ENCODE measurements at places on chromosomes 2 and 18.

- no peak for DNase-seq
Observed at GRCh38 chr18:65498605-65499004, 252.2 kb upstream of the CDH7 start.

- DNase-seq = no peak
Observed at GRCh38 chr2:47003641-47004427, 88.2 kb upstream of the MCFD2 start.

- no peak for DNase-seq
Observed at GRCh38 chr18:62321201-62321600, 3.9 kb upstream of the TNFRSF11A start.

GRCh38 chr18:62523631-62524439, 1.0 kb downstream of the ZCCHC2 start:
- peak; percentile 64 for DNase-seq

GRCh38 chr2:135657806-135658582, 83.7 kb upstream of the UBXN4 start:
- peak; percentile 78 for DNase-seq

DNA sequence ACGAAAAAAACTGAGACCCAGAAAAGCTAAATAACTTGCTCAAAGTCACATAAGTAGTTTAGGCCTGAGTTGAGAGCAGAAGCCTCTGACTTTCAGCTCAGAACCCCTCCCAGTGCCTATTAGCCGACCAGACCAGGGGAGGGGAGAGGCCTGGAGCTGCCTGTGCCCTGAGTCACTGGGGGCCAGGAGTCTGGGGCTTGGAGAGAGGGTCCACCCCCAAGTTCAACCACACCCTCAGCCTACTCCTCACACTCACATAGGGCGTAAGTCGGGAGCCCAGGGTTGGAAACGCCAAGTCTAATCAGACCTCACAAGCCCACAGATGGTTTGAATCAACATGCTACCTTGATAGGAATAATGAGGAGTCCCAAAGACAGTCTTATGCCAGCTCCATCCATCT, 12.6 kb upstream of the PKDCC start:
- no peak for DNase-seq

DNA sequence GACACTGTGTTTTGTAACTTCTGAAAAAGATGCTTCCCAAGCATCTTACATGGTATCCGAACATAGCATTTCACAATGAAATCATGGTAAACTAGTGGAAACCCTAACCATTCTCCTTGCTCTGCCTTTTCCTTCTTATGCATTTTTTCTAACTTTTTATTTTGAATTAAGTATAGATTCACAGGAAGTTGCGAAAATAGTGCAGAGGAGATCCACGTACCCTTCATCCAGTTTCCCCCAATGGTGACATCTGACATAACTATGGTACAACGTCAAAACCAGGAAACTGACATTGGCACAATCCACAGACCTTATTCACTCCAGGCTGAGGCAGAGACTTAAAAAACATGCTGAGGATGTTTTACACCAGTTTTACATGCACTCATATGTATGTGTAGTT, 38.3 kb downstream of the AAK1 start:
- no peak for DNase-seq

DNA sequence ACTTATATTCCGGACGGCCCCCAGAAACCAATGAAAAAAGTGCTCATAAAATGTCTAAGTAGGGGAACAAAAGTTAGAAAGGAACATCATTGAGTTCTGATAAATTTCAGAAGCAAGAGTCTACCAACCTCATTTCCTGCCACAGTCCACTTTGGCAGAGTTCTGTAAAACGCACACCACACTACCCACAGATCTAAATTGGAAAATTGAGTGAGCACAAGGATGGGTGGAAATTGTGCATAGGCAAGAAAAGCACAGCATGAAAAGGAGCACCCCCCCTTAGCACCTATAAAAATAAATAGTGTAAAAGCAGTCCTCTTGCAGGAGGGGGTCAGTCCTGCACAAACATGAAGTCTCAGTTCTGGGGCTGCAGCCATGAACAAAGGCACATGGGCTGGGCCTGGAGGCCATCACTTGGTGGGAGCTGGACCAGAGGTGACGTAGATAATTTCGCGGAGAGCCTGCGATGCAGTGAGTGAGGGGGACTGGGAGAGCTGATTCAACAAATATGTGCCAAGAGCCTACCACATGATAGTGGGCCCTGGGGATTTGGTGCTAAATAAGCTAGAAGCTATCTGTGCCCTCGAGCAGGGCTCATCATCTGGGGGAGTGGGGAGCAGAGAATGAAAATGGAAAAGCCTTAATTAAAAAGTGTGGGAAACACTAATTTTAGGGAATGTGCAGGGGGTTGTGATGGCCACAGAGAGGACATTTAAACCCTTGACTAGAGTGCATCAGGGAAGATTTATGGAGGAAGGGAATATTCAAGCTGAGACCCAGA, 48.9 kb upstream of the SPP2 start:
- DNase-seq = peak; percentile 27

DNA sequence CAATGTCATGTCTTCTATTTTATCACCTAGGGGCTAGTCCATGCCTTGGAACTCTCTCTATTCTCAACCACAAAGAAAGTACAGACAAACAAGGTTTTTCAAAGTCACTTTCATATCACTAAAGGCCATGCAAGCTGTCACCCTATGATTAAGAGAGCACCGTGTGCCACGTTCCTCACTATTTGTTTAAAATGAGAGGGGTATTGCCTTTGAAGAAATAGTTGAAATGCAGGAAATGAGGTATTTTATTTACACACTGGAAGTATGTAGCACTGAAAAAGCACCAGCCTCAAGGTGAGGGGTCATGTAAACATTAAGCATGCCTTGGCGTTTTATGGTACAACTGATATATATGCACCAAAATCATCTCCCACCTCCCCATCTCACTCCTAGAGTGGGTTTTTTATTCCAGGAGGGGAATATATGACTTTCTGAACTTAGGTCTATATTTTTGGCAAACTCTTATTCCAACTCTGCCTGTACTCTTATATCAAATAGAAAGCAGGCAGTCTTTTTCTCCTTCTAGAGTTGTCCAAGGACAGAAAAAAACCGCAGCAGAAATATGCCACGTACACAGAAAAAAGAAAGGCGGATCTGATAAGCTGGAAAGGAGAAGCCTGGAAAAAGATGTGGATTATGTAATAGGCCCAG, 53.5 kb downstream of the VSNL1 start:
- no peak for DNase-seq

DNA sequence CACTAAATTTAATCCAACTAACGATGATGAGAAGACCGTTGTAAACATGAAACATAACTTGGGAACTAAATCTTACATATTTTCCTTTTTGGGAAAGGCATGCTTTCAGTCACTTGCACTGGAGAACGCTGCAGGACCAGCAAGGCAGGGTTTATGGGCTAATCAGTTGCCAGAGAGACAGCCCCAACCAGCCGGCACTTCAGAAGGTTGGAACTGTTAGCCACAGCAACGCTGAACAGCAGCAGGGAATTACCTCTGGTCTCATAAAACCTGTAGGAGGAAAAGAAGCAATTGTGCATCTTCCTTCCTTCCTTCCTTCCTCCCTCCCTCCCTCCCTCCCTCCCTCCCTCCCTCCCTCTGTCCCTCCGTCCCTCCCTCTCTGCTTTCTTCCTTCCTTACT, 33.9 kb upstream of the SIX2 start:
- no peak for DNase-seq

DNA sequence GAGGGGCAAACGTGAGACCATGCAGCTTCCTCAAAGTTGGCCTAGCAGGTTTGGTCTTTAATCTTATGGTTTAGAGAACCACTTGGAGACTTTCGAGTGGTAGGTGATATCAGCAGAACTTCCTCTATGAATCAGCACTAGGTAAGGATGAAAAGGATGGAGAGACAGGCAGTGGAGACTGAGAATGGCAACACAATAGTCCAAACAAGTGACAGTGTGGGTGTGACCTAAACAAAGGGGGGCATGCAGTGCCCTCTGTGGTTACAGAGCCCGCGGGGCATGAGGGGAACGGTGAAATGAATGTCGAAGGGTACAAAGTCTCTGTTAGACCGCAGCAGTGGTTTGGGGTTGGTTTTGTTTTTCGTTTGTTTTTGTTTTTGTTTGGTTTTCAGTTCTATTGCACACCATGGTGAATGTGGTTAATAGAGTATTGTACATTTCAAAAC, 143.9 kb downstream of the L3MBTL4 start:
- no peak for DNase-seq

DNA sequence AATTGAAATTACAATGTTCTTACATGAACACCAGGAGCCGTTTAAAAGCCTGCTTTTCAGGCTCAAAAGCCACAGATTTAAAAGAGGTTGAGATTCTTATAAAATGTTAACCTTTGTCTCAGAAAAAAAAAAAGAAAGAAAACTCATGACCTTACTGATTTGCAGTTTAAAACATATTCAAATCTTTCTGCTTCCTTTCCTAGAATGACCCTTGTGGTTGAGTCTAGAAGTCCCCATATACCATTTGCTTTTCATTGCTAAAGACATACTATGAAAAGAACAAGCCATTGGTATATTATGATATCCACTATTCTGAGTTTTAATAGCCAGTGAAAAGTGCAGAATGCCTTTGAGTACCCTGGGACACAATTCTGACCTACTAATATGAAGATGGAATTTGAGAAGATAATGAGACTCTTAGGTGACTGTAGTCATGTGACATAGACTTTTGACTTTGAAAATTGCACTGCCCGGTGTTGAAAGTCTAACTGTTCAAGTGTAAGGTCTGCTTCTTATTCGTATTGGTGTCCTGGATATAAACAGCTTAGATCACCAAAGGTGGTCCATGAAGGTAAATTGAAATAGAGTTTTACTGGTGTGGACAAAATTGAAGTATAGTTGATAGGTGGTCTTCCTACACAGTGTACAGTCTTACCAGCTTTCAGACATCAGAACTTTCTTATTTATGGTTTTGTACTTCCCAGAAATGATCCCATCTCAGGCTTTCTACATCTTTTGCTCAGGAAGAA, 117.0 kb downstream of the DOCK10 start:
- DNase-seq = no peak

GRCh38 chr2:181309586-181309985, 147.6 kb upstream of the ITGA4 start:
- no peak for DNase-seq

- DNase-seq = no peak
Observed at GRCh38 chr2:96143231-96143847, 1.9 kb downstream of the DUSP2 start.

GRCh38 chr2:149146876-149147275, 108.4 kb downstream of the LYPD6B start:
- DNase-seq = no peak

GRCh38 chr2:170924969-170925368, 4.1 kb upstream of the GORASP2 start:
- DNase-seq = no peak

- DNase-seq = no peak
Observed at GRCh38 chr2:28360058-28360717, 32.5 kb upstream of the FOSL2 start.

GRCh38 chr2:157107460-157107859, 150.0 kb upstream of the GALNT5 start:
- DNase-seq = no peak

DNA sequence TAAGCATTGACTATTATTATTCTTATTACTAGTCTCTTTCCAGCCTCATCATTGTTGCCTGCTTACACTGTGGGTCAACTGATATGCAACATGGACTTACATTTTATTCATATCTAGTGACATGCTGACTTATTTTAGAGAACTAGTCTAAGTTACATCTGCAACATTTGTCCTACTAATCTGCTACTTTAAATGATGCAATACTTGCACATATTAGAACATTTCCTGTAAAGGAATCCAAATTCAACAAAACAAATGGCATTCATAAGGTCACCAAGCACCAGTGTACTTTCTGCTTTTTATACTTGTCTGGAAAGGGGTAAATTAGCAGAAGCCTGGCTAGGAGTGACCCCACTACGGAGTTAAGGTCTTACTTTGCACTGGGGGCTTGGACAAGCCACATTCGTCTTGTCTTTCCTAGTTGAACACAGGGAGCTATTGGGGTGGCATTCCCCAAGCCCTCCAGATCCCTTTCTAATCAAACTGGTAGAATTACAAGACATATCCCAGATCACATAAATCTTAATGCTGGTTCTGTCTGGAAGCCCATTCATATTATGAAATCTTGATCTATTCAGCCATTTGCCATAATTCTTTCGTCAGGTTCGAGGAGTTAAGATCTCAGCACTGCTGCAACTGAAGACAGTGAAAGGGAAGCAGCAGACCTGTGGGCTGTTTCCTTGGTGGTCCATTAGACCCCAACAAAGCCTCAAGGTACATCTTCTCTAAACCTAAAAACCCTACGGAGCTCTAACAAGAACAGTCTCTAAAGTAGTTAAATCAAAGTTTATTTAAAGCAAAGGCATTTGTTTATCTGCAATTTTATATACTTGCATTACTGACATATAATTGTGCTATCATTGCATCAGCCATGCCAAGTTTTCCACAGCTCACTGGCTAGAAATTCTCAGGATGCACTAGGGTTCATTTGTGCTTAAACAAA, 49.9 kb upstream of the RTN4 start:
- no peak for DNase-seq

- DNase-seq = no peak
Observed at GRCh38 chr18:2982022-2982421, 30.9 kb downstream of the LPIN2 start.

DNA sequence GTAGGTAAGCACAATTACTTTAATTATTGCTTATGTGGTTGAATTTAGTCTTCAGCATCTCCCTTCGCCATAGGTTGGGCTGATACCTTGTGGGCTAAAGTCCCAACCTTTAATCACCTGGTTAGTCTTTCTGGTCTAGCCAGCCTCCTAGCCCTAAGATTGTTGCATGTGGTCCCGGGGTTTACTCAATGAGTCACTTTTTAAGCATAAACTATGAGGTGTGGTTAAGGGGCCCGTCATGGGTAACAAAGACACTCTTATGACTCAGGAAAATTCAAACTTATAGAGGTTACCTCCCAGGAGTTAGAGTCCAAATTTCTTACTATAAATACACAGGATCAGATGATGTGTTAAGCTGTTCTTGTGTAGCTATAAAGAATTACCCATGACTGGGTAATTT, 841.6 kb downstream of the TRIB2 start:
- DNase-seq = no peak

- DNase-seq = no peak
Observed at GRCh38 chr2:233051241-233052149, 8.6 kb upstream of the INPP5D start.

DNA sequence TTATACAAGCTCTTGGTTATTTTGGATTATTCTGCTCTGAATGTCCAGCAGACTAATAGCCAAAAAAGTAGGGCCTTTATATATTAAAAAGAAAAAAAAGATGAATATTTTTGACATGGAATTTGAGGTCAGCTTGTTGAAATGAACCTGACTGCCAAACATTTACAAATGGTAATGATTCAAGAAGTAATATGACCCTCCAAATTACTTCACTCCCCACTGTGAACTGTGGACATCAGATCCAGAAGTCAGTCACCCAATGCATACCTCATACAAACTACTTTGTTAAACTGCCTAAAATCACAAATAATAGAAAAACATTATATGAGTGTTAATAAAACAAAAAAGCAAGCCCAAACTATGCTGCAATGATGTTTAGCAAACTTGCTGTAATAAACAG, 10.0 kb downstream of the EPG5 start:
- DNase-seq = no peak

- DNase-seq = no peak
Observed at GRCh38 chr2:58289029-58289428, 47.9 kb upstream of the FANCL start.

- peak; percentile 25 for DNase-seq
Observed at GRCh38 chr2:55530539-55531081, 11.1 kb downstream of the CFAP36 start.
